ENCODE measurements at places on chromosomes 2 and 18.

DNA sequence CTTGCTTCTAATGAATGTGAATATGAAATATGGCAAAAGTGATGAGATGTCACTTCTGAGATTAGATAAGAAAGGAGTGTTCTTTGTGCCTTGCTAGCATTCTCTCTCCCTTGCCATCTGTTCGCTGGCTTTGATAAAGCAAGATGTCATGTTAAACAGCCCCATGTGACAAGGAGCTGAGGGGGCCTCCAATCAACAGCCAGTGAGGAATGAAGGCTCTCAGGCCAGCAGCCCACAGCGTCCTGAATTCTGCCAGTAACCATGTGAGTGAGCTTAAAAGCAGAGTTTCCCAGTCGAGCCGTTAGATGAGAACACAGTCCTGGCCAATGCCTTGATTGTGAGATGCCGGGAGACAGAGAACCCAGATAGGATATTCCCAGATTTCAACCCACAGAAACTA is 198.8 kb downstream of the IRS1 start:
- no peak for DNase-seq

- no peak for DNase-seq
Measured at GRCh38 chr2:84713441-84713840, 167.4 kb downstream of the TRABD2A start.

- DNase-seq: no peak
Measured at GRCh38 chr2:146734042-146734820, 1110.6 kb upstream of the ACVR2A start.

- no peak for DNase-seq
Measured at GRCh38 chr2:186068139-186068801, 329.7 kb downstream of the FSIP2 start.

DNA sequence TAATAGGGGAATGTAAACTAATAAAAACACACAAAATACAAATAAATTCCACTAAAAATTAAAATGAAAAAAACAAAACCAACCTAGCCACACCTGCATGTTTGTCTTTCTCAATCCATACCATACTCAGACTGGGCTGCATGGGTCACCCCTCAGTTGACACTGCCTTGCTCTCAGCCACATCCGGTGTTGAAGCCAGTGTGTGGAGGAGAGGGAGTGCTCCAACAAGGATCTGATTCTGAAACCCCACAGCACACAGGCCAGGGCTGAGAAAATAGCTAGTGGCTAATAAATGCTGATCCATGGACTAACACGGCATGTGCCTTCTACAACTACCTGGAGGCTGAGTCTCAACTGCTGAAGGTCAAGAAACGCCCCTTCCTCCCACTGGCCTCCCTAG is 13.7 kb downstream of the RND3 start:
- DNase-seq: no peak

DNA sequence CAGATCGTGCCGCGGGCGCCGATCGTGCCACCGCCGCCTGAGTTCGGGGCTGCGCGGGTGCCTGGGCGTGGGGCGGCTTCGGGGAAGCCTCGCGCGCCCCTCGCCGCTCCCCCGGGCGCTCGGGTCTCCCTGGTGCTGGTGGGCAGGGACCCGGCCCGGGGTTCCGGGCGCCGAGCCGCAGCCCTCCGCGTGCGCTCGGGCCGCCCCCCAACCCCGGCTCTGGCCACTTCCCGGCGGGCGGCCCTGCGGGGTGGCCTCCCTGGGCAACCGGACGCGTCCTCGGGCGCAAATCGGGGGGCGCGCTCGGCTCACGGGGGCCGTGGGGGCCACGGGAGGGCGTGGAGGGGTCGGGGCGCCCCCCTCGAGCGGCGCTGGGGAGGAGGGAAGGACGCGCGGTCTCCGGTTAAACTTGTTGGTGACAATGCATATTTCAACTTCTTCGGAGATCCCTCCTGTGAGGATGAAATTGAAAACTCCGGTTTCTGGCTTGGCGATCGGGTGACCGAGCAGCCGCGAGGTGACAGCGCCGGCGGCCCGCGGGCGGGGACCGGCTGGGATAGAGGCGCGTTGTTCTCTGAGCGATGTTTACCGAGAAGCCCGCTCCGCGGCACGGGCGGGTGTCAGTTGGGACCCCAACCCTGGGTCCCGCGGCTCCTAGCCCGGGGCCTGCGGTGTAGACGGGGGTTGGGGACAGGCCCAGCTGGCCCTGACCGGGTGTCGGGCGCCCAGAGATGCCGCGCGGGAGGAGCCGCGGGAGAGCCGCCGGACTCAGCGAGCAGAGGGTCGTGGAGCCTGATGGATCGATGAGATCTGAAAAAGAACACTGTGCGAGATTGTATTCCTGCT is 676 bp downstream of the SH3BP4 start:
- DNase-seq: no peak

DNA sequence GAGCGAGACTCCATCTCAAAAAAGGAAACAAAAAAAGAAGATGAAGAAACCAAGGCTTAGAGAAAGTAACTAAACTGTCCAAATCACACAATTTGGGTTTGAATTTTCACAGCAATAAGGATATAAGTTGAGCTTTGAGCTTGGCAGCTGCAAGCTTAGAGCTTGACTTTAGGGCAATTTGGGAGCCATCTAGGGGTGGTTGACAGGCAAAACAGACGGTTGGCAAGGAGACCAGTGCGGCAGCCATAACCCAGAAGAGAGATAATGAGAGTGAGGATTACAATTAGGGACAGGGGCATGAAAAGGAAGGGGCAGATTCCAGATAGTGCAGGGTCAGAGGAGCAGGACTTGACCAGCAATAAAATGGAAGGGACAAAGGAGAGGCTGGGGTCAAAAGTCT is 382.2 kb upstream of the HNRNPA3 start:
- DNase-seq: no peak

DNA sequence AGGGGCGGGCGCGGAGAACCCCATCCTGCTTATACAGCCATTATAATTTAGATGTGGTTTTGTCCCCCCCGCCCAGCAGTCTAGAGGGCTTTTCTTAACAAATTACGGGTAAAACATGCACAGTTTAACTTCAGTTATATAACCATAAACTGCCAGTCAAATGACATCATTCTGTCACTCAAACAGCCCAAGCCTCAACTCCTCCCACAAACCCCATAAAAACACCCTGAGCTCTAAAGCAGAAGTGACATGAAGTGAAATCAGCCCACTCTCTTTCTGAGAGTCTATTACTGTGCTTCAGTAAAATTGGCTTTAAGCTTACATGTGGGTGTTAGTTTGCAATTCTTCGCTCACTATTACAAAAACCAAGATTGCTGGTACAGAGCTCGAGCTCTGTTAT is 705.1 kb upstream of the GCFC2 start:
- DNase-seq: no peak

GRCh38 chr18:59228351-59228750 is 8.4 kb downstream of the GRP start:
- no peak for DNase-seq

DNA sequence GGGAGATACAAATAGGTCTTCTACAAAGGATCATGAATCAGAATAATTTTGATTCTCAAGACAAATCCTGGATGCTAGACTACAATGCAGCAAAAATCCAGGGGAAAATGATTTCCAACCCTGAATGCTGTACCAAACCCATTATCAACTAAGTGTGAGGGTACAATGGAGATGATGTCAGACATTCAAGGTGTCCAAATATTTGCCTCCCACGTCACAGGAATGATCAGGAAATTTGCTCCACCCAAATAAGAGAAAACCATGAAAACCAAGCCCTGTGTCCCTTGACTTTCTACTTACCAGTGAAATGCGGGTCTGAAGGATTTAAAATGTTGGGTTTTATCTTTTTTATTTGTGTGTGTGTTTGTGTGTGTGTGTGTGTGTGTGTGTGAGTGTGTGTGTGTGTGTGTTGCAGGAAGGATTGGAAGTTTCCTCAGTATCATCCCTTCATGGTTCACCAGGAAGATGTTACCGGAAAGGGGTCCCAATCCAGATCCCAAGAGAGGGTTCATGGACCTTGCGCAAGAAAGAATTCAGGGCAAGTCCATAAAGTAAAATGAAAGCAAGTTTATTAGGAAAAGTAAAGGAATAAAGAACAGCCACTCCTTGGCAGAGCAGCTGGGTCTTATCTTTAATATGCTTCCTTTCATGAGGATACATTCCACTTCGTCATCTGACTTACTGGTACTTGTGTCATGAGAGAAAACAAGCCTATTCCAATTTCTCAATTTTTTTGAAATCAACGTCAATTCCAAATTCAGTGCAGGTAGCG is 61.1 kb upstream of the ID2 start:
- DNase-seq: no peak

GRCh38 chr2:2981000-2981399 is 396.6 kb downstream of the EIPR1 start:
- no peak for DNase-seq

DNA sequence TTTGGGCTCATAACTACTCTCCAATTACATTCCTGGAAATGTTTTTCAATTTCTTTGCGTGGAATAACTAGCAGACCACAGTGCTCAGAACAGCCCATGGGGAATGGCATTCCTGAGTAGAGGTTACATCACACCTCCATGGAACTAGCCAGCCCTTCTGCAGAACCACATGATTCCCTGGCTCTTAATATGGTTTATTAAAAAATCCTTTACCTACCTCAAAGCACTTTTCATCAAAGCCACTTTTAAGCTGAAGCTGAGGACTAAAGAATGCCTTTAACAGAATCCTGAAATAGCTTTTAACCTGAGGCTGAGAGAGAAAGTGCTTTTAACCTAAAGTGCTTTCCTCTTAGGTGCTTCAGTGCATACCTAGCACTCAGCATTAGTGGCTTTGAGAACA is 376.3 kb downstream of the ARHGAP15 start:
- DNase-seq: no peak

GRCh38 chr2:190948671-190949070 is 65.3 kb downstream of the STAT1 start:
- DNase-seq: no peak

- DNase-seq: no peak
Measured at GRCh38 chr2:26235089-26235488, 9.3 kb downstream of the HADHA start.

DNA sequence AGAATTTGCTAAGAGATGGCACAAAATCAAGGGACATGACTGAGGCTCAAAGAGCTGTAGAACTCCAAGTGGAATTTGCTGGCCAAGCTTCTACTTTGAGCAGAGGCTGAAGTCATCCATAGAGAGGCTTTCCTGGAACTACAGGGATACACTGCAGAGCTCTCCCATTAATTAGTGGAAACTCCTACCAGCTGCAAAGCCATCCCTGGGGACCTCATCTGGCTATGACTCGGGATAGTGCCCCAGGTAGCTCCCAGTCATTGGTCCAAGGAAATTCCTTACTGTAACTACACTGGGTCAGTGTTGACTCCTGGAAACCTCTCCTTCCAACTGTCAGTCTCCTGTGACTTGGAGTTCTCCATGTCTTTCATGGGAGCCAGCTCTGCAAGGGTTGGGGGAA is 10.5 kb upstream of the GALM start:
- DNase-seq: no peak

- no peak for DNase-seq
Measured at GRCh38 chr2:8857709-8858108, 20.3 kb upstream of the KIDINS220 start.

DNA sequence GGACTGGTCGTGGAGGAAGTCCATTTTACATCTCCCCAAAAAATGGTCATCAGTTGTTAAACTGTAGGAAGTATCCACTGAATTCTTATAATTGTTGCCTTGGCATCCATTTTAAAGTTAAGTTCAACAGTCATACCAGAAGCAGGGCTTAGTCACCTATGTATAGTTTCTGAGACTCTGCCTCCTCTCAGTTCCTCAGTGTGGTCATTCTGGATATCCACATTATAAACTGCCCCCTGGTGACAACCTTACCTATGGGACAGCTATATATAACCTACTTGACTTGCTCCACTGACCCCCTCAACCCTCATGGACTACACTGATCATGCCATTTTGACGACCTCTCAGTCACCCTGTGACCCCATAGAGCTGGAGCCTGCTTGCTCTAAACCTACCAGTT is 617.0 kb downstream of the LRP1B start:
- no peak for DNase-seq

- no peak for DNase-seq
Measured at GRCh38 chr2:109611467-109612095, 2.2 kb downstream of the SEPTIN10 start.

DNA sequence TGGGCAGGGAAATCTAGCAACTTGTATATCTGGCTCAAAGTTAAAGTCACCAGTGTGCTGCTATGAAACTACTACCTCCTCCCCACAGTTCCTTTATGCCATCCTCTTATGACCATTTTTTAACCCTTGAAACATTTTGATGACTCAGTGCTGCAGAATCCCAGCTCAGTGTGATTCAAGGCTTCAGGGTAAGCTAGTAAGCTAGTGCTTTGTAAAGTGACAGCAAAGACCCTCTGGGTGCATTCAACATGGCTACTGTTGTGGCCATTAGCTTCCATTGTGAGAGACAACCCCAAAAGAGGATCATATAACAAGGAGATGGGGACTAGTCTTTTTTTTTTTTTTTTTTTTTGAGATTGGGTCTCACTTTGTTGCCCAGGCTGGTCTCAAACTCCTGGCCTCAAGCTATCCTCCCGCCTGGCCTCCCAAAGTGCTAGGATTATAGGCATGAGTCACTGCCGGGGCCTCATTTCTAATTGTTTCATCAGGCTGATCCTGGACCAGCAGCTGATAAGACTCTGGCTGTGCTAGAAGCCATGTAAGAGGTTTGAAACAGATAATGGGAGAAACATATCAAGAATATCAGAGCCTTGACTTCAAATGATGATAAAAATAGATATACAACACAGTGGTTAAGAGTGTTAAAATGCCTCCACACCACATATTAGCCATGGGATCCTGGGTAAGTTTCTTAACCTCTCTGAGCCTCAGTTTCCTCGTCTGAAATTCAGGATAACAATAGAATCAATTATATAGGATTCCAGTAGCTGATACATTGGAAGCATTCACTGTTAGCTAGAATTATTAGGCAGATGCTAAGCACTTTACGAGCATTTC is 65.7 kb upstream of the RTN4 start:
- no peak for DNase-seq

GRCh38 chr2:85468704-85469349 is 50.3 kb downstream of the SH2D6 start:
- no peak for DNase-seq

DNA sequence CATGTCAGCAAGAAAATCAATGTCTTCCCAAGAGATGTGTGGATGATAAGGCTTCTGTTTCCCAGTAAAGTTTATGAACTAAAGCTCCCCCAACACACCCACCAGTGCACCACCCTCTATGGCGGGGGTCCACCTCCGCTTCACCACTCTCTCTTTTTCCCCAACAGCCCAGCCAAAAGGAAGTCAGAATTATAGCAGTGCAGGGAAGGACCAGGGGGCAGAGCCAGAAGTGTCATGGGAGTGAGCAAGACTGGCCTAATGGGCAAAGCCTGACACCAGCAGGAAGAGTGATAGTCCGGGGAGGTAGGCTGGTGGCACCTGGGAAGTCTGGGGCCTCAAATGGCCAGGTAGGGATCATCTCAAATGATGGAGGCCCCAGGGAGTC is 167.7 kb downstream of the ZFP36L2 start:
- no peak for DNase-seq

GRCh38 chr2:74297391-74297790 is 45.8 kb downstream of the SLC4A5 start:
- DNase-seq: no peak
